Caco-2 (cell line): ENCODE measurements at places on chromosomes 3 and 15.

- no peak for DNase-seq
Measured at GRCh38 chr3:126676919-126677705, 22.2 kb upstream of the TXNRD3 start.

GRCh38 chr15:38795471-38796245 lies 231.0 kb upstream of the RASGRP1 start:
- no peak for DNase-seq

- no peak for DNase-seq
Measured at GRCh38 chr3:55903680-55904079, 416.6 kb upstream of the WNT5A start.

- no peak for DNase-seq
Measured at GRCh38 chr3:23595851-23596250, 209.9 kb upstream of the UBE2E1 start.

- no peak for DNase-seq
Measured at GRCh38 chr3:152127058-152127457, 141.7 kb upstream of the MBNL1 start.

DNA sequence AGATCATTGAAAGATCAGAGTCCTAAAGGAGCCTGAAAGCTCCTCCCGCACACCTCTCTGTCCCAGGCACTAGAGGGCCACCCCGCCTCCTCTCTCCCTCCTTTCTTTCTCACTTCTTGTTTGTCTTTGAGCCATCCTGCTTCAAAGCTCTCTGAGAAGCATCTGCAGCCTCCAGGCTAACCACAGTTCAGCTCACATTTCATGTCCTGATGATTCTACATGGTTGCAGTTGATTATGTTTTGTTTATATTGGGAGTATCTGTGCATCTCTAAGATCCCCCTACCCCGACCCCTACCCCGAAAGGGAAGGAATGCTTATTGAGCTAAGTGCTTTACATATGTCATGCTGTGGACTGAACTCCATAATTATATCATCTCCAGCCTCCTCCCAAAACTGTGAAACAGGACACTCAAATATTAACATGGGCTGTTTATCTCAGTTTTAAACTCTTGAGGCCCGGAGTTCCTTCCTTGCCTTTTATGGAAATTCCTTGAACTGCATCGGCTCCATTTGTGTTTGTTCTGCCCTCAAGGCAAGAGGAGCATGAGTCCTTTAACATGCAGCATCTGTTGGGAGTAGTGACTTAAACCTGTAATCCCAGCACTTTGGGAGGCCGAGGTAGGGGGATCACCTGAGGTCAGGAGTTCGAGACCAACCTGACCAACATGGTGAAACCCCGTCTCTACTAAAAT lies 30.9 kb downstream of the MGLL start:
- peak; percentile 68 for DNase-seq

- DNase-seq, result no peak
Measured at GRCh38 chr3:167866331-167866730, 130.8 kb downstream of the SERPINI1 start.

DNA sequence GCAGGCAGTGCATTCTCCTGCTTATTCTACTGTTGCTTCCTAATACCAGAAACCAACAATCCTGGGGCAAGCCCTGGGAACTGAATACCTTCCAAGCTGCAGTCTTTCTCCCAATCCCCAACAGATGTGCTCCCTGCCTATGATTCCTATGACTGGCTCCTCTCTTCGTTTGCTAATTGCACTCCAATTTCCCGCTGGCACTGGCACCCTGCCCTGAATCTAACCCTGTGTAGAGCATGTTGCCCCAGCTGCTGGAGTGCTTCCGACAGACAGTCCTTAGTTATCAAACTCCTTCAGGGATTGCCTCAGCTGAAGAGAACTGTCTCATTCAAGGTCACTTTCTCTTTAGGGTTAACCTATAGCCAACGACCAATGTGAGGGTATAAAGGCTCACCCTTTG lies 214.1 kb downstream of the NECTIN3 start:
- no peak for DNase-seq

DNA sequence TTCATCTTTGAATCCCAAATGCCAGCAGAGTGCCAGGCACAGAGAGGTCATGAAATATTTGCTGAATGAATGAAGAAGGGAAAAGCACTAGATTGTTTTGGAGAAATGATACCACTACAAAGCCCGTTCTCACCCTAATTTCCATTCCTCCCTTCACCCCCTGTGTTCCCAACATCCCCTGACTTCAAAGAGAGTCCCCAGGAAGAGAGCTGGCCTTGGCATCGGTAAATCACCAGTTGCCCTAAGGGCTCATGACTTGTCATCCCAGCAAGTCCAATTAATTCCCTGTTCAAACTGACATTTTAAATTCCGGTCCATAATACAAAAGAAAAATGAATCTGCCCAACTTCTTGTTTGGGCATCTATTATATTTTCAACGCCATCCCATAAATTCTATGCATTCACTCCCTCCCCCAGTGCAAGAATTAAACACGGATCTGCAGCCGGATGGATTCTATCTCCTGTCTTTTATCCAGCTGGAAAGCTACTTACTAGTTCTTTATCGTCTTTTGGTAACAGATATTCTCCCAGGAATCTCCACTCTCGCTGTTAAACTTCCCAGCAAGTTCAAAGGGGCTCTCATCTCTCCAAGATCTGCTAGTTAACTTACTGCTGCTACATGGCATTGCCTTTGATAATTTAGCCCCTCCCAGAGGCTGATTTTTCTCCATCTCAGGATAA lies 63.9 kb upstream of the TSC22D2 start:
- DNase-seq, result no peak

DNA sequence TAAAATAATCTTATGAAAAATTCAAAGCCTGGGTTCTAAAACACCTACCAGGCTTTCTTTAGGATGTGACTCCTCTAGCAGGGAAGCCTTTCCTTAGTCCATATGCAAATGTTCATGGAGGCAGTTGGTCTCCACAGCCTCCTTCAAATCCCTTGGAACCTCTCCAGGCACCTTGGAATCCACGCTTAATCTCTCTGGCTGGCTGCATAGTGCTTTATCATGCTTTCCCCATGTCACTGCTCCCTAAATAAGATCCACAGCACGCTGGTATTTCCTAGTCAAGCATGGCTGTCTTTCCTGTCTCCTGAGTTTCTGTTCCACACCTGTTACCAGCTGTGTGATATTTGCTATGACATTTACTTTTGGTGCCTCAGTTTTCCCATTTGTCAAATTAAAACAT lies 71.3 kb downstream of the CLSTN2 start:
- DNase-seq, result no peak

- no peak for DNase-seq
Measured at GRCh38 chr15:67033571-67034044, 31.8 kb upstream of the SMAD3 start.

DNA sequence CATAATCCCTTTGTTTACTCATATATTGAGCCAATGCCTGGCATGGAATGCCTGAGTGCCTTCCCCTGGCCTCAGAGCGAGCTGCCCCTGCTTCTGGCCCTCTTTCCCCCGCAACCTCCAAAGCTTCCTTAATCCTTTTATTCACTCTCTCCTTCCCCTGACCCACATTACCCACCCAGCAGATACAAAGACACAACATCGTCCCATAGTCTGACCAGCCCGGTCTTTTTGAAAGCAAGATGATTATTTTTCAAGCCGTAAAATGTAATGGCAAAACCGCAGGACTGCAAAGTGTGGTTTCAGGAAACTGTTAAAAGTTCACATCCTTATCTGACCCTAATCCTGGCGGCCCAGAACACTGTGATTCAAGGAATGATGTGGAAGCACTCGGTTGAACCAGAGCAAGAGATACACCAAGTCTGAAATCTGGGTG lies 78.4 kb upstream of the LRTM1 start:
- DNase-seq, result no peak

- no peak for DNase-seq
Measured at GRCh38 chr3:17664923-17665322, 77.5 kb downstream of the TBC1D5 start.

- DNase-seq, result no peak
Measured at GRCh38 chr3:127787071-127787490, 35.2 kb downstream of the MGLL start.

DNA sequence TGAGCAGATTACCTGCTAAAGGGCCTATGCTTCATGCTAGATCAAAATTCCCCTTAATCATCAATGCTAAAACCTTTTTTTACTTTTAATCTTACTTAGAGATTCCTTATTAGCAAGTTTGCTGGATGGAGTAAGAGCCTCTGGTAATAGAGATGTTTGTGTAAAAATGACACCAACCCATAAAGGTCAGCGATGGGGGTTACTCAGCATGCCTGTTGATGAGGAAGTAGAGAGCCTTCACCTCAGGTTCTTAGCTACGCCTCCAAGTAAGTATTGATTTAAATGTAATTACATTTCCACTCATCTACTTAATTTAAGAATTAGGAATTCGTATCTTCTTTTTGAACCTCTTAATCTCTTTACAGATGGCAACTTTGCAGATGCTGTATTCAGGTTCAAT lies 38.8 kb downstream of the DNAJC13 start:
- no peak for DNase-seq

DNA sequence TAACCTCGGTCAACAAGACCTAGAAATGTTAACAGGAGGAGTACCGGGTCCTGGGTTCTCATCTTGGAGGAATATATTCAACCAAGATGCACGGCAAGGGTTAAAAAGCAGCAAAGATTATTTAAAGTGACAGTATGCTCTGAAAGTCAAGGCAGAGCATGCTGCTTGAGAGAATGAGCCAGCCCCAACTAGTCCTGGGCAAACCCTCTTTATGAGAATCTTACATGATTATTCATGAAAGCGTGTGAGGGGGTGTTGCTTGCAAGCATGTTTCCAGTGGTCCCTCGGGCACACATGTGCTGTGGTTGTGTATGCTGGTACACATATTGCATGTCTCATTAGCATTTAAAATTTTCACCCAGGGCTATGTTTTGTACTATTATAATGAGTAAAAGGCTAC lies 1445.6 kb downstream of the SI start:
- no peak for DNase-seq

- no peak for DNase-seq
Measured at GRCh38 chr3:177168431-177168830, 28.9 kb downstream of the TBL1XR1 start.

DNA sequence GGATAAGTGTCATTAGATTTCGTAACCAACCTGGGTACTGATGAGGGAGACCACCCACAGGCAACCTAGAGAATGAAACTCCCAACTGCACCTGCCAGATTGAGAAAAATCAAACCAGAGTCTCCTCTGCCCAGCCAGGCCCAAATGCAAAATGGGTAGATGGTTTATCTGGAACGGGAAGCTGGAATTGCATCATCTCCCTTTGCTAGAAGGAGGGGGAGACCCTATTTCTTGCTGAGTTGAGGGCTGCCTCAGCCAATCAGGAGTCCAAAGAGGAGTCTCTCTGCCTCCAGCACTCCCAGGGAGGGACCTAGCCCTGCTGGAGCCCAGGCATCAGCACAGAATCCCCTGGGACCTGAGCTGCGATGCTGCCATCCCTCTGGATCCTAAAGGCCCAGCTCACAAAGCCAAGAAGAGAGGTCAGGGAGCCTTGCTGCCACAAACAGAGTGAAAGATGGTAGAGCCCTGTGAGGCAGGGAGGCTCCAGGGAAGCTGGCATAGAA lies 8.1 kb downstream of the RMDN3 start:
- DNase-seq, result no peak

DNA sequence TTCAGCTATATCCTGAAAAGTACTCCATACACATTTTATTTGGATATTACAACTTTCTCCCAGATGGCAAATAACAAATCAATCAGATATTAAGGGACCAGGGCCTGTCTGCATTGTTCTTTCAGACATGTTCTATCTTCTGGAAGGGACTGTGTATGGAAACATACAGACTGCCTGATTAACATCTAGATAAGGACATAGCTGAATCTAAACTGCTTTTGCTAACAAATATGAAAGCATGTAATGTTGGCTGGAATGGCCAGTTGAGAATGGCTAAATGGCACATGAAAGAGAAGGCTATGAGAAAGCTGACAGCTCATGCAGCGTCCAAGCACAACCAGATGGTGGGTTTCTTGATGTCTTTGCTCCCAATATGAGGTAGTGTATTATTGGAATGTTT lies 149.4 kb downstream of the CFAP20DC start:
- no peak for DNase-seq

DNA sequence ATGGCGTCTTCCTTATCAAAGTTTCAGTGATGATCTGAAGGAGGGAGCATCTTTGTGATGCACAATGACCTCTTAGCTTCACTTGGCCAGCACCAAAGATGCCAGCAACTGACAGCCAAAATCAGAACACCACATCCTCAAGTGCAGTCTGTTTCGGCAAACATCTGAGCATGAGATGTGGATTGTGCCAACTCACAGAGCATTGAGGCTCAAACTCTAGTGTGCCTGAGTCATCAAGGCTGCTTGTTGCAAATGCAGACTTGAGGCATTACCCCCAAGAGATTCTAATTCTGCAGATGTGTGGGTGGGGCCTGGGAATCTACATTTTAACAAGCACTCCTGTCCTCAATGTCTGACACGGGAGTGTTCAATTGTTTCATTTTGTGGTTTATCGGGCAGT lies 35.8 kb downstream of the ABHD5 start:
- DNase-seq, result no peak

- DNase-seq, result no peak
Measured at GRCh38 chr3:124260206-124260915, 268.4 kb upstream of the ROPN1 start.

DNA sequence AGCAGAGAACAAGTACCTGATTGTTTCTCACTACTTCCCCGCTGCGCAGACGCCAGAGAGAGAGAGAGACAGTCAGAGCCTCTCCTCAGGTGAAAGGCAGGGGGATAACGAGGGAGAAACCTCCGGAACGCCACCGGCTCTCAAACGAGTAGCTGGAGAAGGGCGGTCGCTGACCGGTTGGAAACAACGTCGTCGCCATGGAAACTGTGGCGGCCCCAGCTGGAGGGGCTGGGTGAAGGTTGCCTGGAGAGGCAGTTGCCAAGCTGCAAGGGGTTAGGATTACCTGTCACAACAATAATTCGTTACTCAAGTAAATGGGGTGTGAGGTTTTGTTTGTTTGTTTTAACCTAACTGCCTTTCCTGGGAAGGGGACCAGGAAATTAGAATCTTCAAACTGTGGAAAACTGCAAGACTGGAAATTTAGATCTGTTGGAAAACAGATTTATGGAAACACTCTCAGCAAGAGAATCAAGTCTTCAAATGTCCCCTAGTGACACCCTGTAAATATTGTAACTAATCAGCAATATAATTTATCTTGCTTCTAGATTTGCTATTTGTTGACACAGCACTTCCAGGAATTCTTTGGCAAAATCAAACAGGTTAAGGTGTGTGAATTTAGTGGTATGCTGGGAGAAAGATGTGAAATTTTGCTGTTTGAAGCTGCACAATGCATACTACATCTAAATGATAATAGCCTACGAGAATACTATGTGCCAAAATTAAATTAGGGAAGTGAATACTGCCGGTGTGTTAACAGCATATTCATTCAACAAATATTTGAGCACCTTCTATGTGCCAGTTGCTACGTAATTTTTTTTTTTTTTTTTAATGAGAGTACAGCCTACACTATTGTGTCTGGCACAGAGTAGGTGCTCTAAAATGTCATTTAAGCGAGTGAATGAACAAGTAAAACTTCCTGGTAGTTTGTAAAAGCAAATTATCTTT lies at the start of gene DNAH12:
Gene DNAH12 (minus strand): TSS at position 164 of the 945 bp plus-strand sequence. CDS start 1,474 bp downstream, outside the sequence.
- DNase-seq, result peak; percentile 81

DNA sequence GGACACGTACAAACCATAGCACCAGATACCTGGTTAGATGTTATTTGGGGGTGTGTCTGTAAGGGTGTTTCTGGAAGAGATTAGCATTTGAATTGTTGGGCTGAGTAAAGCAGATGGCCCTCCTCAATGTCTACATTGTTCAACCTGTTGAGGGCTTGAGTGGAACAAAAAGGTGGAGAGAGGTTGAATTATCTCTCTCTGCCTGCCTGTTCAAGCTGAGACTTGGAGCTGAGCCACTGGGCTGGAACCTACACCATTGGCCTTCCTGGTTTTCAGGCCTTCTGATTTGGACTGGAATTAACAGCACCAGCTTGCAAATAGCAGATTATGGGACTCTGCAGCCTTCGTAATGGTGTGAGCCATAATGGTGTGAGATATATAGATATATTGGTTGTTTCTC lies 71.3 kb upstream of the CORO2B start:
- no peak for DNase-seq
